ENCODE measurements at places on chromosomes 4 and X.

- no peak for DNase-seq
Measured at GRCh38 chr4:175421506-175421905, 390.6 kb downstream of the GPM6A start.

DNA sequence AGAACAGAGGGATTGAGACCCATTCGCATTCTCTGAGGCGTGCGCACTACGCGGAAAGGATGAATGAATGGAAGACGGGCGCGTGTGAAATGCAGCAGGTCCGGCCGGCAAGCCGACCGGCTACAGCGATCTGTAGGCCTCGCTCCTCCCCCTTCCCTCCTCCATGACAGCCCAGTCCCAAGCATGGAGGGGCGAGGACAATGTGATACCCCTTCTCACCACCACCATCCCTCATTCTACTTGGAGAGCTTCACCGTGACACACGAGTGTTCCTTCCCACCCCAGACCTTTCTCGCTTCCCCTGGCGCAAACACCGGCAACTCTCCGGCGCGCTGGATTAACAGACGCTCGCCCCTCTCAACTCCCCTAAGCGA, 815 bp downstream of the EIF4E start:
- DNase-seq, result peak; percentile 27

- no peak for DNase-seq
Measured at GRCh38 chr4:159266981-159267868, 164.3 kb downstream of the RAPGEF2 start.

DNA sequence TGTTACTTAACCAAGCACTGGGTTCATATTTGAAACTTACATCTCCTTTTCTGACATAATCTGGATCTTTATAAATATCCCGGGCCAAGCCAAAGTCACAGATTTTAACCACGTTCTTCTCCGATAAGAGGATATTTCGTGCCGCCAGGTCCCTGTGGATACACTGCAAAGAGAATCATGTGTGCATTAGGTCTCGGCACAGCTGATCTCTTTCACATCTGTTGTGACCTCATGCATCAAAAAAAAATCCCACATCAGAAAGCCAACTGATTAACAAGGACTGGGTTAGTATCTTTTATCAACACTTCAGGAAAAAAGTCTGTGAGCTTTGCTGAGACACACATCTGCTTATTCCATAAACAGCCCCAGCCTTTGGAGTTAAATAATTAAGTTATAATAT, 35.5 kb downstream of the KDR start:
- no peak for DNase-seq

DNA sequence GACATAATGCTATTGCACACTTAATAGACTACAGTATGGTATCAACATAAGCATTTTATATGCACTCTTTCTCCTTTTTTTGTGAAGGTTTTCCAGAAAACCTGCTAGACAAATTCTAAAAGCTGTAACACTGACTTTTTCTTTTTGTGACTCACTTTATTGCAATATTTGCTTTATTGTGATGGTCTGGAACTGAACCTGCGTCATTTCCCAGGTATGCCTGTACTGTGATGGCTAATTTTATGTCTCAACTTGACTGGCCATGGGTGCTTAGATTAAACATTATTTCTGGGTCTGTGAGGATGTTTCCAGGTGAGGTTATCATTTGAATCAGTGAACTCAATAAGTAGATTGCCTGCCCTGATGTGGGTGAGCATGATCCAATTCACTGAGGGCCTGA, 35.5 kb upstream of the LAMP2 start:
- no peak for DNase-seq

DNA sequence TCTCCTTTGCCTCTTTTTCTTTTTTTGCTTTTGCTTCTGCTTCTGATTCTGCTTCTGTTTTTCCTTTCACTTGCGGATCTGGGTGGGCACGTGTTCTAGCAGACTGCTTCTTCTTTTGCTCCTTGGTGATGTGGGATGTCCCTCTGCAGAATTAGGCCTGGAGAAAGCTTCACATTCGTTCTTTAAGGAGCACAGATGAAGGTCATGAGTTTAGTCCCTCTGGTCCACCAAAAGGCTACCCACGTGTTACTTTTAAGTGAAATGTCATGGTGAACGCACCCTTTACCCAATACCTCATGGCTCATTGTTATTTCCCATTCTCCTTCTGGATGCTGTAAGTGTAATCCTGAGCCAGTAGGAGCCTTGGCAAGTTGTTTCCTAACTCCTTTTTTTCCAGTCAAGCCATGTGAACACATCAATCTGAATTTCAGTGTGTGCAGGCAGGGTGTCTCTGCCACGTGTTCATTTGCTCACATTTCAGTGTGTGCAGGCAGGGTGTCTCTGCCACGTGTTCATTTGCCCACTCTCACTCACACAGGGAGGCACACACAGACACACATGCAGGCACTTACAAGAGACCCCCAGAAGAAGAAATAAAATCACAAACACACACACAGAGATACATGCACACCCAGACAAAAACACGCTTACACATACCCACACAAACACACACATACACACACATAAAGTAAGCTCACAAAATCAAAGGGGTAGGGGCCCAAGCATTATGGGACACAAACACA, 36.9 kb downstream of the NBDY start:
- no peak for DNase-seq

- no peak for DNase-seq
Measured at GRCh38 chrX:71154196-71154595, 9.6 kb downstream of the NLGN3 start.

DNA sequence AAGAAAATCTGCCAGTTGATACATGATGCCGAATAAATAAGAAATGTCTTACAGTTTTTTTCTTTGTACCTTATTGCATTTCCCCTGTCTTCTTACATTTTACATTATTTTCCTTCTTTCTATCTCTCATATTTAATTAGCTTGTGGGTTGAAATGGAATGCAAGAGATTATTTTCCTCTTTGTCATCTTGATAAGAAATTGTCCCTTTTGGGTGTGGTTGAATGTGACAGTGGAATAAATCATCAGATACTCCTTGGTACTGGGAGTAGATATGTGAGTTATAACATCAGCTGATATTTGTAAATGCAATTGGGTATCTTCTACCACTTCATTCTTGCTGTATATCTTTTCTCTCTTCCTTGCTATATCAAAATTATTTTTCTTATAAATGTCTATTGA, 997.4 kb downstream of the RAPGEF2 start:
- DNase-seq, result no peak

- DNase-seq, result no peak
Measured at GRCh38 chr4:61770456-61770855, 570.3 kb downstream of the ADGRL3 start.

- DNase-seq, result no peak
Measured at GRCh38 chr4:43757147-43757546, 691.5 kb downstream of the KCTD8 start.

DNA sequence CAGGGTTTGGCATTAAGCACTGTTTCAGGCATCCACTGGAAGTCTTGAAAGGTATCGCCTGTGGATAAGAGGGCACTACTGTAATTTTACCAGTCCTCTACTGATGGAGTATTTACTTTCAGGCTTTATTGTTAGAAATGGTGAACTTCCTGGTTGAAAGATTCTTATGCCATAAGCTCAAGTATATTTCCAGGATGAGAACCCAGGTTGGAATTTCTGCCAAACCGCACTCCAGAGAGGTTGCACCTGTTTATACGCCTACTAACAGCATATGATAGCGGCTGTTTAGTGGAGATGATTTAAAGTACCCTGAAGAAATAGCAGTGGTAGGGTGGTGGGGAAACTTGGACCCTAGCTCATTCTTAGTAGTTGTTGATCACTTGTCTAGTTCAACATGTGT, 9.9 kb downstream of the FNIP2 start:
- DNase-seq, result no peak

- DNase-seq, result no peak
Measured at GRCh38 chr4:7059662-7060061, 8.2 kb downstream of the GRPEL1 start.

DNA sequence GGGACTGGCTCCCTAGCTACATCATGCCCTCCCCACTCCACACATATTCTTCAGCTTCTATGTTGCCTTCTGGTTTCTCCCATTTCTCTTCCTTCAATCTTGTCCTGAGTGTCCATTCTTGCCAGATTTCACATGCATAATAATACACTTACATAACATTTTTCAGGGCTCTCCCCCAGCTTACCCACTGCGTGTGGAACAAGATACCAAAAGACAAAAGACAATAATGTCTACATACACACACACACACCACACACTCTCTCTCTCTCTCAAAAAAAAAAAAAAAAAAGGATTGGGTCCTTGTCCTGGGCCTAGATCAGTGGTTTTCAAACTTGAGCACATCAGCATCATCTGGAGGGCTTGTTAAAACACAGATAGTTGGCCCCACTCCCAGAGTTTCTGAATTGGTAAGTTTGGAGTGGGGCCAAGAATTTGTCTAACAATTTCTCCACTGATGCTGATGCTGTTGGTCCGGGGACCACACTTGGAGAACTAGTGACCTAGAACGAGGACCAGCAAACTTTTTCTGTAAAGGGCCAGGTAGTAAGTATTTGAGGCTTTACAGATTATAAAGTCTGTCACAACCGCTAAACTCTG, 6.5 kb upstream of the SMARCA1 start:
- DNase-seq, result no peak

DNA sequence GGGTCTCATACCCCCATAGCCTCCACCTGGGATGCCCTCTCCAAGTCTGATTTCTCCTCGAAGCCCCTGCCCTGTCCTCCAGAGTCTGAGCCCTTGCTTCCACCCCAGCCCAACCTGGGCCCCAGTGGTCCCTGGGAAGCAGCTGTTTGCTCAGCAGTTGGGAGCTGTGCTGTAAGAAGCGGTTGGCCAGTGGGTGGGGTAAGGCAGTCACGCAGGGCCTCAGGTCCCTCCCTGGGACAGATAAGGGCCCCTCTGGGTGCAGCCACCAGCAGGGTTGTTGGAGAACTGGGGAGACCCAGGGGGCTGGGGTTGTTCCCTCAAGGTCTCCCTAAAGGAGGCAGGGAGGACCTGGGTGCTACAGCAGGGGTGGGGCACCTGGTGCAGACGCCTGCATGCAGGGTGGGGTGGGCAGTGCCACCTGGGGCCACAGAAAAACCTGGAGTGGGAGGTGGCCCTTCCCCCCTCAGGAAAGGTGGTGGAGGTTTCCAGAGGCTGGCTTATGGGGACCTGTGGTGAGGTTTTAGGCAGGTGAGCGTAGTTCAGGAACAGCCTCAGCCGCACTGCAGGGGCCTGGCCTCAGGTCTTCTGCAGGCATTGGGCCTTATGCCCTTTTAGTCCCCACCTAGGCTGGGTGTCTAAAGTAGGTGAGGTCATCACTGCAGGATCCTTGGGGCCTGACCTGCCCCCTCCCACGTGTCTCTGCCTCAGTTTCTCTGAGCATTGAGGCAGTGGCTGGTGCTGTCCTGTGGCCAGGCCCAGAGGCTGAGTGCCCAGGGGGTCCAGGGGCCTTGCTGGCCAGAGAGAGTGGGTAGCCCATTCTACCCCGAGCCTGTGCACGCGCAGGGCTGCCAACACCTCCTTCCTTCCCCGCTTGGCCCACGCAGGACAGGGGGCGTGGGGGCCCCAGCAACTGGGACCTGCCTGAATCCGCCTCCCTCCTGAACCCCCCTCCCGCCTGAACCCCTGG, 3.1 kb upstream of the SLC26A1 start:
- DNase-seq, result no peak

- DNase-seq, result no peak
Measured at GRCh38 chr4:118397623-118397979, 44.8 kb upstream of the PRSS12 start.

DNA sequence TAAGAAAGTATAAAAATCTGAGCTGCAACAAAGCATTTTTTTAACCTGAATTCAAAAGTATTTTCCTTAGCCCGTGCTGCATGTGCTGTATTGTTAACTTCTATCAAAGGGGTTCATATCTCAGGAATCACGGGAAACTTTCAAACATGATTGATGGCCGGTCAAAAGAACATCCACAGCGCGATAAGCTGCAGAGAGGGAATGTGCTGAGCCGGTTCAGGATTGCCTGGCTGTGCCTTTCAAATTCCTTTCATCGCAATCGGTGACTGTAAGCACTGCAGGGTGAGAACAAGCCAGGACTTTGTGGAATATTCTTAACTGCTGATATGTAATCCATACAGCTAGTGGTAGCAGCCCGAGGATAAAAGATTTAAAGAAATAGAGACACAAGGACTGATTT, 210.9 kb upstream of the NOCT start:
- no peak for DNase-seq

DNA sequence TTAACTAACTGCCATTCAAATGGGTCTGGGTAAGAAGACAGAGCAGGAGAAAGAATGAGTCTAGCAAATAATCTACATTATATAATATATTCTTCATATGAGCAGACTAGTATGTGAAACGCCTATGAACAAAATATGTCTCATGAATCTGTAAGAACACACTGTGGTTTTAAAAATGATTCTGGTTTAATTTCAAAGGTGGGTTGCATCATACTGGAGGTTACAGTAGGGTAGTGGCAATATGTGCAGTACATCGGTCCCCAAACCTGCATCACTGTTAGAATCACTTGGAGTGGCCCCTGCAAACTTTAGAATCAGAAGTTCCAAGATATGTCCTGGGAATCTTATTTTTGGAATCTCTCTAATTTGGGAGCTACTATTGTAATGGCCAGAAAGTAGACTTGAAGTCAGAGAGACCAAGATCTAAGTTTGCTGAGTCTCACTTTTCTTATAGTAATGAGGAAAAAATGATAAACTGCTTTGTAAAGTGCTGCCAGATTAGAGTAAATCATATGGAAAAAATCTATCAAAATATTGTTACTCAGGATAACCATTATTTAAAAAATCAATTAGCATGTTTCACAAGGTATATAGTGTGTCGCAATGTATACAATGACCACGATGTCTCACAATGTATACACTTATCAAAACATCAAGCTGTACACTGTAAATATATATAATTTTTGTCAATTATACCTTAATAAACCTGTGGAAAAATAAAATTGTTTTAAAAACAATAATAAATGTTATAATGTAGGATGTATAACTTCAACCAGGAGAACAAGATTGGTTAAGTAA, 37.9 kb upstream of the ARSJ start:
- no peak for DNase-seq
